HS-27A (cell line): ENCODE measurements at places on chromosomes 1 and 21.

DNA sequence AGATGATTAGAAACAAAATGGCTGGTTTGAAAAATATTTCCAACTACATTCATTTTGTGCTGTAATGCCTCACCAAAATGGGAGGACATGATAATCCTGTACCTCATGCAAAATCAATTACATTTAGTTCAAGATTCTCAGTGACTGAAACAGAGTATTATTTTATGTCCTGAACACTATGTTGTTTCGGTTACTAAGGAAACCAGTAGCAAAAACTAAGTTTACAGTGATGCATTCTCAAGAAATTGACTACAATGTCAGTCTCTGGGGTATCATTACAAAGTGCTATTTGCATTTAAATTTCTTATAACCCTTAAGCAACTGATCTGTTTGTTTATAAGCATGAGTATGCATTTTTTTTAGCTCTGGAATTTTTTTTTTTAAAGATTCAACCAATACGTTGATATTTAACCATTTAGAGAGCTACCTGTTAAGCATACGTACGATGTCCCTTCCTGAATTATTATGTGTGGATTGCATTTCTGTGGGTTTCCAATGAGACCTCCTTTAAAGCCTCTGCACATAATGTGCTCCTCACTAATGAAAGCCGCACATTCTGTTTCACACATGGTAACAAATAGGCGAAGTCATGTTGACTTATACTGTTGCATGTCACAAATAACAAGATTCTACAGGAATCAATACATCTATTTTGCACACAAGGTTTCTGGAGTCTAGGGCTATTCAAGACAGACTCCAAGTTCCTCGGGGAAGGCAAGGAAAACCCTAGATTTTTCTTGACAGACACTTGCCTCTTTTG lies 1035.7 kb downstream of the ADGRL2 start:
- no peak for DNase-seq

DNA sequence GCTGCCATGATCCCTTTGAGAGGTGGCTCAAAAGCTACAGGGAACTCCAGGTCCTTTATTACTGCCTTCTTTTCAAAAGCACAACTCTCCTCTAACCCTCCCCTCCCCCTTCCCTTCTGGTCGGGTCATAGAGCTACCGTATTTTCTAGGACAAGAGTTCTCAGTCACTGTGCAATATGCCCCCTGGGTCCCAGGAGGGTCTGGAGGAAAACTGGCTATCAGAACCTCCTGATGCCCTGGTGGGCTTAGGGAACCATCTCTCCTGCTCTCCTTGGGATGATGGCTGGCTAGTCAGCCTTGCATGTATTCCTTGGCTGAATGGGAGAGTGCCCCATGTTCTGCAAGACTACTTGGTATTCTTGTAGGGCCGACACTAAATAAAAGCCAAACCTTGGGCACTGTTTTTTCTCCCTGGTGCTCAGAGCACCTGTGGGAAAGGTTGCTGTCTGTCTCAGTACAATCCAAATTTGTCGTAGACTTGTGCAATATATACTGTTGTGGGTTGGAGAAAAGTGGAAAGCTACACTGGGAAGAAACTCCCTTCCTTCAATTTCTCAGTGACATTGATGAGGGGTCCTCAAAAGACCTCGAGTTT lies 3.1 kb downstream of the BTG2 start:
- no peak for DNase-seq

GRCh38 chr1:244090645-244091044 lies 39.6 kb downstream of the ZBTB18 start:
- no peak for DNase-seq

- no peak for DNase-seq
Observed at GRCh38 chr1:109151146-109151990, 37.5 kb downstream of the ELAPOR1 start.

DNA sequence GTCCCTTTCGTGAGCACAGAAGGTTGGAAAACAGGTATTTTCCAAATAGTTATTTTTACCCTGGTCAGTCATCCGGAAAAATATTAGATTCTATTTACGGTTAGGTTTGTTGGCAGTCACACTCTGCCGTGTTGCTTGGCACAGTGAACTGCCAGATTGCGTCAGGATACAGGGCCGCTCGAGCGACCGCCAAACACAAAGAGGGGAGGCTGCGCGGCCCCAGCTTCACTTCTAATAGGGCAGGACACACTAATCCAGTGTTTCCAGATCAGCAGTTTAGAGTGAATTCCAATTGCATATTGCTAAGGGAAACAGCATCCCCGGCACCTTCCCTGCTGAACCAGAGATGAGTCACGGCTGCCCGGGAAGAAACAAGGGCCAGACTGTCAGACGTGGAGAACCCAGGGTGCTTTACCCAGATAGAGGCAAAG lies 22.9 kb downstream of the UMODL1 start:
- no peak for DNase-seq

- no peak for DNase-seq
Observed at GRCh38 chr21:15524855-15525254, 204.9 kb upstream of the USP25 start.

- no peak for DNase-seq
Observed at GRCh38 chr1:34774957-34775356, 6.1 kb upstream of the GJB3 start.

DNA sequence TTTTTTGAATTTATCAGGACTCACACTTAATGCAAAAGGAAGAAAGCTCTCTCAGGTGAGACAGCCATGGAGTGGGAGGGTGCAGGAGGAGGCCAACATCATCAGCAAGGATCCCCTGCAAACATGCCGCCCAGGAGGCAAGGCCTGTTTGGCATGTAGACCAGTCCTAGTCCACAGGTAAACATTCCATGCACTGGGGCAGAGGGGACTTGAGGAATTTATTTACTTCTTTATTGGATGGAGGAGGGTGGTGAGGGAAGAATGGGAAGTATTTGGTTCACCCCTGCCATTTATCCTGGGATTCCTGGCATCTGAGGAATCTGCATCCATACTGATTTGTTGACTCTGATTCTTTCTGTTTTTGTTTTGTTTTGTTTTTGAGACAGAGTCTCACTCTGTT lies 1.5 kb upstream of the UQCRHL start:
- DNase-seq, result no peak

DNA sequence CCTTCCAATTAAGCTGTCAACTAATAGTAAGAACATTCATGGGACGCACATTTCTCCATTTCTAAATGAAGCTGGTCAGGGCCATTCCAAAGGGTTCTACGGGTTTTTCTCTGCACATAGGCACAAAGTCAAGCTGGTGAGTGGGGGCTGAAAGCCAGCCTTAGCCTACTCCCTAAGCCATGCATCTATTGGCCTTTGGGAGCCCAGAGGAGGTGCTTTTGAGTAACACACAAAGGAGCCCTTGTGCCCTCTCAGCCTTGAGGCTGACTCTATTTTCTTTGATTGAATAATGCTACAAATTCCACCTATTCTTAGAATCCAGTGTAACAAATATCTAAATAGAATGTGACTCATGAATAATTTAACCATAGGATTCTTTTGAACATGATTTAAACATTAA lies 73.6 kb downstream of the RGS13 start:
- DNase-seq, result no peak

GRCh38 chr1:77350012-77350770 lies 68.4 kb downstream of the AK5 start:
- no peak for DNase-seq

DNA sequence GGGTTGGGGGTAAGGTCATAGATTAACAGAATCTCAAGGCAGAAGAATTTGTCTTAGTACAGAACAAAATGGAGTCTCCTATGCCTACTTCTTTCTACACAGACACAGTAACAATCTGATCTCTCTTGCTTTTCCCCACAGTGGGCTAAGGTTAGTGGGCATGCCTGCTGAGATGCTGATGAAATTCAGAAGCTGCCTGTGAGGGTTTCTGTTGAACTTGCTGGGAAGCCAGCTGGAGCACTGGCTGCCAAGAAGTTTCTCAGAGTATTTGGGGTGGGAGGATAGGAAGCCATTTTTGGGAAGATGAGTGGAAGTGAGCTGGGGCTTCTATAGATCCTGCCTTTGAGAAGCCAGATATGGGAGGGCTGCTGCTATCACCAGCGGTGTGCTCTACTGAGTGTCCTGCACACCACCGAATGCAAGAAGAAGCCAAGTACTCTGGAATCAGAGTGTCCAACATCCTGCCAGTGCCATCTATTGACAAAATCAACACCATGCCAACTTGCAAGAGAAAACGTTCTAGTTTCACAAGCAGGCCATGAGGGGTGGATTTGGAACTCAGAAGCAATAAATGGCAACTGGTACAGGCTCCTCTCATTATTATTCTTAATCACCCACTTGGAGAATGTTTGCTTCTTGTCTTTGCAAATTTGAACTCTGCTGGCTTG lies 102.7 kb downstream of the PTPRU start:
- no peak for DNase-seq

DNA sequence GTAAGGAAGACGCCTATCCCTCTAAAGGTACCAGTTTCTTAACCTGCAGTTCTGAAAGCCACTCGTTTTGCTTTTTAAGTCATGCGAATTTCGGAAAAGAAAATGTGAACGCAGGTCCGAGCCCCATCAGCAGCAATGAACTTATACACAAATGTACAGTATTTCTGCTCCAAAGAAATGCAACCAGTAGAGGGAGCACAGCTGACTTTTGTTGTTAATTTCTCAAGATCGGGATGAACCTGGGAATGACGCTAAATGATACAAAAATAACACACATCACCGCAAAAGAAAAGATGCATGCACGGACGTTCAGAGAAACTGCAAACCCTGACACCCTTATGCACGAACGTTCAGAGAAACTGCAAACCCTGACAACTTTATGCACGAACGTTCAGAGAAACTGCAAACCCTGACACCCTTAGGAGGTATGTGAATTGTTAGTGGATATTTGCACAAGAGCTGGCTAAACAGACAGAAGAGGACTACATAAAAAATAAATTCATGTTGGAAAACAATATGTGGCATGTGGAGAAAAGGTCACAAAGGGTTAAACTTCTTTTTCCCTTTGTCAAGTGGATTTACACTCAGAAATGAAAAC lies 3.5 kb upstream of the TIAM1 start:
- no peak for DNase-seq

GRCh38 chr21:35952651-35953340 lies 107.5 kb downstream of the SETD4 start:
- DNase-seq, result no peak

GRCh38 chr1:229999004-229999670 lies 67.9 kb upstream of the GALNT2 start:
- no peak for DNase-seq

- DNase-seq, result no peak
Observed at GRCh38 chr1:112537456-112537855, 28.7 kb downstream of the WNT2B start.

- DNase-seq, result no peak
Observed at GRCh38 chr1:185998391-185998790, 264.2 kb downstream of the HMCN1 start.

- no peak for DNase-seq
Observed at GRCh38 chr1:247212012-247212411, 40.2 kb upstream of the ZNF124 start.

GRCh38 chr1:113903501-113904292 lies 902 bp downstream of the AP4B1 start:
- peak; percentile 20 for DNase-seq

DNA sequence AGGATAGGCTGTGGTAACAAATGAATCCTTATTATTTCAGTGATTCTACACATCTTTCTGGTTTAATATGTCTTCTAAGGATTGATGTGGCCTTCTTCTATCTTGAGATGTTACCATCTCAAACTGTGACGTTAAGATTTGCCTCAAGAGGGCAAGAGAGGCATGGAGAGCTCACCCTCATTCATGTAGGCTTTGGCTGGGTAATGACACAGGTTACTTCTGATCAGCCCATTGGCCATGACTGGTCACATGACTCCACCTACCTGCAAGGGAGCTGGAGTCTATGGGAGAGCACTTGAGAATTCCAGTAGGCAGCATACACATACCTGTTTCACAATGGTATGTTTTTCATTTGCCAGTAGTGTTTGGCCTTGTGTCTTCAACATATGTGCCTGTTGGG lies 30.0 kb downstream of the CACHD1 start:
- DNase-seq, result no peak

- DNase-seq, result no peak
Observed at GRCh38 chr1:7432900-7433380, 338.2 kb upstream of the VAMP3 start.

DNA sequence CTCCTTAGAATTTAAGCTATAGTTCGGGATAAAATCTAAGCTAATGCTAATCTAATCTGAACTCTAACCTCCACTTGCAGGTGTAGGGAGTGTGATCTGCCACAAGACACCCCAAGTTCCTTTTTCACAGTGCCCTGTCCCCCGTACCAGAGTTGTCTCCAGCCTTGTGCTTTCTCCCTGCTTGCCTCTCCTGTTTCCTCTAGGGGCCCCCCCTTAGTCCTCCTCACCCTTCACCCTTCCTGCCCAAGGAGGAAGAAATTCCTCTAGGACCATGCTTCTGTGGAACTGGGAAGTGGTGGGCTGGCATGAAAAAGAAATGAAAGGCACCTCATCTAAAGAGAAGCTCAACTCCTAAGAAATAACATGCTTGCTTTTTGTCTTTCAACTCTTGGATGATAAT lies 50.2 kb upstream of the BCL9 start:
- no peak for DNase-seq

DNA sequence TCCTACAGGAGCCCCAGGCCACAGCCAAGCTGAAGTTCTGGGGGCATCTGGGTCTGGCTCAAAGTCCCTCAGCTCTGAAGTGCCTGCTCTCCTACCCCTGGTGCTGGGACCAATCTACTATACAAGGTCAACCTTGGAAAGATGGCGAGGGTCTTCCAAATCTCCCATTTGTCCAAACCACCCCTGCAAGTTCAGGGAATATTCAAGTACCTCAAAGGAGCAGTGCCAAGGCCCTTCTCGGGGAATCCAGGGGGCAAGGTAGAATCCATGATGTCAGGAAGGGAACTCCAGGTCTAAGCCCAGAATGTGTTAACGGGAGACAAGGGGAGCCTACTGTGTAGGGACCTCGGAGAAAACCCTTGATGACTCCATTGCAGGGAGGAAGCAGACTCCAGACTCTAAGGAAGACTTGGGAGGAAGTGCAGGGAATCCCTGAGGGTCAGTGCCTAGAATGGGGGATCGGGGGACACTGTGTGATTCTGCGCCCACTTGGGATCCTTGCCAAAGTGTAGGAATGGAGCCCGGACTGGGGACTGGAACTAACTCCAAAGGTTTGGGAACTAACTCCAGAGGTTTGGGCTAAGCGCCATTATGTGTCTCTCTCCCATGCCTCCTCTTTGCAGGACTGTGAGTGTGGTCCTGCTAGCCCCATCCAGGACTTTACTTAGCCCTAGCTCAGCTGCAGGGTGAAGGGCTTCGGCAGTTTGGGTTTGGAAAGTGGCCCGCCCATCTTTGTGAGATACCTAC lies 8.7 kb downstream of the TAL1 start:
- no peak for DNase-seq
